ENCODE measurements at places on chromosomes 3 and 15.

- DNase-seq: no peak
Measured at GRCh38 chr3:23004971-23005370, 198.2 kb upstream of the UBE2E2 start.

DNA sequence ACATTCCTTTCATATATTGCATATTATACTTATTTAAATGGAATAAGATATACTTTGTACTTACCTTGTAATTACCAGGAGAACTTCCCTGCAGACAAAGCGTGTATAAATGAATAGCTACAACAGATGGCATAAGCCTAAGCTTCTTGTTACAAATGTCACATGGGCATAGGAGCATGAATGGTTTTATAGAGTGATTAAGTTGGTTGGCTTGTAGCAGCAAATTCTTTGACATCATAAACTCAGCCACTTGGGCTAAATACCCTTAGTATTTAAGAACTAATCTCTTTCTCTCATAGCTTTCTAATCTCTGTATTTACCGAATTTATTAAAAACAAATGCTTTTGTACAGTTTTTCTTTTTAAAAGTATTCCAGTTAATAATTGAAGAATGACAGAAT is at the start of gene UBAP1L:
TSS of gene UBAP1L (minus strand) at position 115 of the 400 bp plus-strand sequence. CDS start 8,985 bp downstream, outside the sequence.
- DNase-seq: no peak

DNA sequence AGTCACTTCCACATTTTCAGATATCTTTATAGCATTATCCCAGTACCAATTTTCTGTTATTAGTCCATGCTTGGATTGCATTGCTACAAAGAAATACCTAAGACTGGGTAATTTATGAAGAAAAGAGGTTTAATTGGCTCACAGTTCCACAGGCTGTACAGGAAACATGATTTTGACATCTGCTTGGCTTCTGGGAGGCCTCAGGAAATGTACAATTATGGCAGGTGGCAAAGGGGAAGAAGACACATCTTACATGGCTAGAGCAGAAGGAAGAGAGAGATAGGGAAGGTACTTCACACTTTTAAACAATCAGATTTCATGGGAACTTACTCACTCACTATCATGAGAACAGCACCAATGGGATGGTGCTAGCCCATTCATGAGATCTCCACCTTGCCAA is 172.3 kb upstream of the GPR149 start:
- DNase-seq: no peak

- no peak for DNase-seq
Measured at GRCh38 chr3:48553361-48553760, 3.2 kb downstream of the PFKFB4 start.

- peak; percentile 9 for DNase-seq
Measured at GRCh38 chr3:143295201-143296080, 175.9 kb downstream of the CHST2 start.

GRCh38 chr15:66154581-66154980 is 99.0 kb downstream of the MEGF11 start:
- DNase-seq: peak; percentile 78

DNA sequence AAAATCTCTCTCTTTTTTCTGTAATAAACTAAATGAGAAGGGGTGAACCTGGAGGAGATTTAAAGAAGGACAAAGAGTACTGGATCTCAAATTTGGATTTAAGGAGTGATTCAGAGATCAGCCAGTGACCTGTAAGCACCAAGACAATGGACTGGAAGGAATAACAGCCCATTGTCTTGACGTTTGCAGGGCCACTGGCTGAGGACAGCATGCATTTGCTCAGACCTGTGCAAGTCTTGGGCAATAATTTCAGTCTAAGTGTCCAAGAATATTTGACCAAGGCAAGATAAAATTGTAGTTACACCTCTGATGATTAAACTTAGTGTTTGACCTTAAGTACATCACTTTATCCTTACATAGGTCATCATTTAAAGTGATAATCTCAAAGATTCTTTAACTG is 55.8 kb upstream of the OSTN start:
- no peak for DNase-seq

- DNase-seq: no peak
Measured at GRCh38 chr3:108420926-108421325, 89.5 kb downstream of the MYH15 start.

- no peak for DNase-seq
Measured at GRCh38 chr15:60569596-60569995, 90.7 kb upstream of the ICE2 start.

DNA sequence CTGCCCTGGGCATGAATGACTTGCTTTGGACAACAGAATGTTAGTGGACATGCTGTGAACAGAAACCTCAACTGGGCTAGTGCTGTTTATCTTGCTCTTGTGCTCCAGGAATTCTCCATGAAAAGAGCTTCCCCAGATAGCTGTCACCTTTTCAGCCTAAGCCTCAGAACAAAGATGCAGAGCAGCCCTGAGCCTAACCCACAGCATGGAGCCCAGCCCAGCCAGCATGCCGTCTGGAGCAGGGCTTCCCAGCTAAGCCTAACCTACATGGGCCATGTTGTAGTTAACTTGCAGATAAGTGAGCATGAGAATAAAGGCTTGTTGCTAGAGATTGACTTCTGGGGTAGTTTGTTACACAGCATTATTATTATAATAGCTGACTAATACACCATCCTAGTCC is 48.9 kb downstream of the SCN5A start:
- no peak for DNase-seq
